ENCODE measurements at places on chromosomes 11 and 22.

GRCh38 chr22:36325154-36326031, 62.4 kb downstream of the MYH9 start:
- DNase-seq, result no peak

DNA sequence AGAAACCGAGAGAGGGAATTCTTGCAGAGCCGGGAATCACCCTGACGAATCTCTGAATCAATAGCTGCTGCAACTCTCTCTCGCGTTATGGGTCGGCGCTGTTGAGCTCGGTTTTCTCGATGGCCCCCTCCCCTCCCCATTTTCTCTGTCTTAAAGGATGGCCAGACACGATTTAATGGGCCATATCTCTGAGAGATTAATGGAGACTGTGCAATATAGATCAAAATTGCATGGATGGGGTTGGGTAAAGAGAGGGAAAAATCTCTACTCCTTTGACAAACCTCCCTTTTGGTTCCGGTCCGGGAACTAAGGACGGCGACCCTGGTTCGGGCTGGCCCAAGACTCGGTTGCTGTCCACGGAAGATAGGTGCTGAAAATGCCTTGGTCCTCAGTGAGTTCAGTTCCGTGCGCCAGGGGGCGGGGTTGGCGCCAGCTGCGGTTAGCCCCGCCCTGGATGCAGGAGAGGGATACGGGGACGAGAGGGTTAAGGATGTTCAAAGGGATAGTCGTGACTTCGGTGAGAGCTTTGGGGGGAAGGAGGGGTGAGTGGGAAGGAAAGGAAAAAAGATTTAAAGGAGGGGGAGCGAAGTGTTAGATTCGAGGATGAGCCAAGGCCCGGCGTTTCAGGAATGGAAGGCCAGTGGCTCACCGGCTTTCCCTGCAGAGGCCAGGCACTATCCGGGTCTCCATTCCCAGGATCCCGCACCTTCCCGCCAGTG, 103.6 kb upstream of the HSD17B12 start:
- no peak for DNase-seq

DNA sequence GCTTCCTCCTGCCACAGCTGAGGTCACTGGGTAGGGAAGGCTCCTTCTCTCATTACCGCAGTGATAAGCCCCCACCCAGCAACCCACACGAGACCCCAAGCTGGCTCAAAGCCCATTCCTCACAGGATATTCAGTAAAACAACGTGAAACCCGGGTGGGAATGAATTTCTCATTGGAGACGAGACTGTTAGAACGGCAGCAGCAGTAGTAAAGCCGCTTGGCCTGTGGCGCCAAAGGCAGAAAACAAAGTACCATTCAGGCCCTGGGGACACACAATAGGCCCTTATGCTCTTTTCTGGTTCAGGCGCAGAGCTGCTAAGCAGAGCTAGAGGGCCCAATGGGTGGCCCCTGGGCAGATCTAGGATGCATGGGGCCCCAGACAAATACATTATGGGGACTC, 45.3 kb downstream of the PC start:
- no peak for DNase-seq

DNA sequence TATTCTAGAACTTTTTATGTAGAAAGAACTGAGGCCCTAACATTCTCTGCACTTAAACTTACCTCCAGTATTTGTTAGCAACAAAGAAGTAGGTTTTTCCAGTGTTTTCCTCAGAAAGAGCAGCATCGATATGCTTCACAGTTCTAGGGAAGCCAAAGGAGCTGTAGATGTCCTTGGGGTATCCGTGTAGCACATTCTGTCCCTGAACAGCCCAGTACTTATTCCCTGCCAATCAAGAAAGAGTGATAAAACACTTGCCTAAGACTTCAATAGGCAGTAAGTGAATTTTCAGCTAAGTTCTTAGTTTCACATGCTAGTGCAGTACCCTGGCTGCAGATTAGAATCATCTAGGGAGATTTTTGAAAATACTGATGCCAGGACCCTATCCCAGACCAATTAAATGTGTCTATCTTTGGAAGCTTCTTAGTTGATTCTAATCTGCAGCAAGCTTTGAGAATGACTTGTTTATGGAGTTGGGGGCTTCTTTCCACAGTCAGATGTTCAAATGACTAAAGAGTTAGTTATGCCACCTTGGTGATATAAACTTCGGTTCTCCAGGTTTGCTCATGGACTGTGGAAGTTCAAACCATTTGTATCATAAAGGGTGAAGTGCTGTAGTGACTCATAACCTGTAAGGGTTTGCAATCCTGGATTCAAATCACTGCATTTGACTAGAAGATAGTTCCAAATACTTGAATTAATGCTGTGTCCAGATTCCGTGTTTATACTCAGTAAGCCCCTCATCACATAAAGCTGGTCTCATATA, 6.5 kb downstream of the MMP1 start:
- no peak for DNase-seq

- DNase-seq, result no peak
Observed at GRCh38 chr11:64118876-64119665, 46.8 kb downstream of the MACROD1 start.

DNA sequence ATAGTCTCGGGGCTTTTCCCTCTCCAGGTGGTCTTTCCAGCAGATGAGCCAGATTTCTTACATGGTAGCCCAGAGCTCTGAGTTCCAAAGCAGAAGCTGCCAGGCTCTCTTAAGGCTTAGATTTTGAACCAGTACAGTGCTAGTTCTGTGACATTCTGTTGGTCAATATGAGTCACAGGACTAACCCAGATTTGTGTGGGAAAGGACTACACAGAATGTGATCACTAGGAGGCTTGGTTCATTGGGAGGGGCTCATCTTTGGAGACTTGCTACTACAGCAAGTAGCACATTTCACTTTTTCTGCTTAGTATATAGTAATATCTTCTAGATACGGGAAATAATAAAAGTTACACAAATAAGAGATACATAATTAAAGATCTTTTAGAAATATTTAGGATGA, 24.1 kb downstream of the RNF214 start:
- no peak for DNase-seq

DNA sequence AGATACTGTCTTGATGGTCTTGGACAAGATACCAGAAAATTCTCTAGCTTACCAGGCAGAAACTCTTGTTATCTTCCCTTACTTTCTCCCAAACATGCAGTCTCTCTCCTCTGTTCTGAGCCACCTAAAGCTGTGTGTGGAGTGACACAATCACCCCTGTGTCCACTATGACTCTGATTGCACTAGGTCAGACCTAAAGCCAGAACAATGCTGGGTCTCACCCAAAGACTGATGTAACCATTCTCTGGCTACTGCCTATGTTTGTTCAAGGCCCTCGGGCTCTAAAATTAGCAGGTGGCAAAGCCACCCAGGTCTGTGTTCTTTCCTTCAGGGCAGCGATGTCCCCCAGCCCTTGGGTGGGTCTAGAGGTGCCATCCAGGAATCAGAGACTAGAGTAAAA, 200.5 kb downstream of the KCNA4 start:
- DNase-seq, result no peak

DNA sequence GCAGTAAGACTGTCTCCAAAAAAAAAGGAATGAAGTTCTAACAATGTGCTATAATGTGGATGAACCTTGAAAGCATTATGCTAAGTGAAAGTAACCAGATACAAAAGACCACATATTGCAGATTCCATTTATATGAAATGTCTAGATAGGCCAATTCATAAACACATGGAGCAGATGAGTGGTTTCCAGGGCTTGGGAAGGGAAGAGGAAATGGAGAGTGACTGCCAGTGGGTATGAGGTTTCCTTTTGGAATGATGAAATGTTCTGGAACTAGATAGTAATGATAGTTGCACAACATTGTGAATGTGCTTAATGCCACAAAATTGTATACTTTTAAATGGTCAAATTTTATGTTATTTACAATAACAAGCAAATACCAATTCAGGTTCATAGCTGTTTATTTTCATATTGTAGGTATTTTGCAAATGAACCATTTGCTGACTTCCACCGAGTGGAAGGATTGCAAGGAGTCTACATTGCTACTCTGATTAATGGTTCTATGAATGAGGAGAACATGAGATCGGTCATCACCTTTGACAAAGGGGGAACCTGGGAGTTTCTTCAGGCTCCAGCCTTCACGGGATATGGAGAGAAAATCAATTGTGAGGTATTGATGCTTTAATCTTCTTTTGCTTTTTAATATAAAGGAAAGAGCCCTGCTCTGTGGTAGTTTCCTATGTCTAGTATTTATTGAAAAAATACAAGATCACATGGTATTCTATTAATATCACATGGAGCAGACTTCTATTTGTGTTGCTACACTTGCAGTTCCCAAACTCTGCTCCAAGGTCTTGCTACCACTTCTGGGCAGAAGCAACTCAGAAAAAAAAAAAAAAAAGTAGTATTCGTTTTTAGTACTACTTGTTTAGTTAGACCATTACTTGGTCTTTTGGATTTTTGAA, 67.7 kb upstream of the SORL1-AS1 start:
- no peak for DNase-seq

GRCh38 chr11:26333906-26334305, 2.0 kb downstream of the ANO3 start:
- DNase-seq, result no peak

DNA sequence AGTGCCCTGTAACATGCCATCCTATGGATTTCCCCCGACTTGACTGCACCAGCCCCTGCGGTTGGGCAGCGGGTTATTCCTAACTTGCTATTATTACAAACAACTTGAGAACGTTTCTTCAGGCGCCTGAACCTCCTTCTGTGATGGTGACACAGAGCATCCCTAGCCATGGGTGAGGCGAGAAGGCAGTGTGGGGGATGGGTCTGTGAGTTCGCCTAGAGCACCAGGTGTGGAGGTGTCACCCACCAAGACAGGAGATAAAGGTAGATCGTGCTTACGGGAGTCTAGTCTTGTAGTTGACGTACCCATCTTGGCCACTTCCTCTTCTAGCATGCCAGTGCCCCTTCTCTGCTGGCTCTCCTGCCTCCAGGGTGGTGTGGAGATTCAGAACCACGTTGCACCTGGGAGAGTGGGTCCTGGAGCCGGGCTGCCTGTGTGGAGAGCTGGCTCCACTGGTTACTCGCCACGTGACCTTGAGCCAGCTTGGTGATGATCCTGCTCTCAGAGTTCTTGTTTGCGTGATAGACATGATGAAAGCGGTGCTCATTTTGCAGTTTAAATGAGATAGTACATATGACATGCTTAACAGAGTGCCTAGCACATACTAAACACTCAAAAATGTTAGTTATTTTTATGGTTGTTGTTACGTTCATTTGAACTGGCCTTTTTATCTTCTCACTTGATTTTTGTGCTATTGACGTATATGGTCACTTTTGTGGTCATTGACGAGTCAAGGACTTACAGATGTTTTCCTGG, 37.8 kb downstream of the TBC1D22A start:
- no peak for DNase-seq

GRCh38 chr11:130872981-130873380, 43.3 kb downstream of the SNX19 start:
- no peak for DNase-seq

GRCh38 chr11:11450744-11451362, 97.8 kb upstream of the CSNK2A3 start:
- DNase-seq, result no peak

Data from stimulated activated CD8-positive, alpha-beta memory T cell treated with anti-CD3 and anti-CD28 coated beads, Interleukin-7, amount 100 ng/mL, for 4 hours (primary cell).